G401 (cell line): ENCODE measurements at places on chromosomes 3 and 15.

DNA sequence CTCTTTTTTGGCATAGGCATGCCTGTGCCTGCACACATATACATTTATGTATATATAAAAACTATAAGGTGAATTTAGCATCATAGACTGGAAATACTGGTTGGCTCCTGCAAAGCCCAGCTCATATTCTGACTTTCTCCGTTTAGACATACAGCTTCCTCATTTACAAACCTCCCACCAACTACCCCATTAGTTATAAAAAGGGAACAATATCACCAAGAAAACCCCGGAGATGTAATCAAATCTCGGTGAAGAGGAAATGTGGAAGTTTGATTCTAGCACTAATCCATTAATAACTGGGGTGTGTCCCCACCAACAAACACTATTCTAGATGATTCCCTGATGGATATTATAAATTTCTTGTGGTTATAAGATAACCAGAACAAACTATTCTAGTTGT is 517.7 kb upstream of the TBL1XR1 start:
- DNase-seq: no peak

- no peak for DNase-seq
Observed at GRCh38 chr3:167874671-167875372, 139.3 kb downstream of the SERPINI1 start.

DNA sequence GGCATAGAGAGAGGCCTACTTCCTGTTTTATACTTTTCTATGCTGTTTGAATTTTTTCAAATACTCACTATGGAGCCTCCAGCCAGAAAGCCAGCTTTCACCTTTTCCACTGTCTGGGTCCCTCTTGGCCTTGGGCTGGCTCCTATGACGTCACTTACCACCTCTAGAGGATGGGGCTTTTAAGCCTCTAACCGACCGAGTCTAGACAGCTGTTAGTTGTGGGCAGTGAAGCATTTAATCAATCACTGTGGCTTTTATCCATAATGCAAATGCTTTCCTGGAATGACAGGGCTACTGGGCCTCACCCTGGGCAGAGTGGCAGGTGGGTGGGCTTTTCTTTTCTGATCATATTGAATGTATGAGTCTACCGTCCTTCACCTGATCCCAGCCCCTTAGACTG is 61.9 kb downstream of the LRRK1 start:
- no peak for DNase-seq

DNA sequence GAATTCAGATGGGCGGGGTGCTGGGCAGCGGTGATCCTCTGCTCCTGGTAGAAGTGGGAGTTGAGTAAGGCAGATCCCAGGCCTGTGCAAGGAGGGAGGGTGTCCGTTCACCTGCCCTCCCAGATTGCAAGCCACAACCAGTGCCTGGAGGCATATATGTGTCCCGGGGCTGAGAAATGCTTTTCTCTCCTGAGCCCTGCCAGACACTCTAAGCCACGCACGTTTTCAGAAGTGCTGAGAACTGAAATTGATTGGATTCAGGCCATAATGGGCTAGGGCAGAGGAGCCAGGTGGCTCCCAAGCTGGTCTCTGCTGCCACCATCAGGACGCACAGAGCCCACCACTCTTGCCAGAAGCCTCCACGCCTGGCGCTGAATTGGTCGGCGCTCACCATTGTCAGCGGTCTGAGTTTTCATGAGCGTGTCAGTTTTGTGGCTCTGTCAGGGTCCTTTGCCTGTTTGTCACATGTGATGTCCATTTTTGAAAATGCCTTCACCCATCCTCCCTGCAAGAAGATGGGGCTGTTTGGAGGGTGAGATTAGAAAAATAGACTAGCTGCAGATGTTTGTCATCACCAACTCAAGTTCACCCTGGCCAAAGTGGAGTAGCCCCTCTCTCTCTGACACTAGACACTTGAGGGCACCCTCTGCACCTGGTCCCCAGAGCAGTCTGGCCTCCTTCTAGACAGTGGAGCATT is 15.4 kb upstream of the BFSP2 start:
- DNase-seq: peak; percentile 78

DNA sequence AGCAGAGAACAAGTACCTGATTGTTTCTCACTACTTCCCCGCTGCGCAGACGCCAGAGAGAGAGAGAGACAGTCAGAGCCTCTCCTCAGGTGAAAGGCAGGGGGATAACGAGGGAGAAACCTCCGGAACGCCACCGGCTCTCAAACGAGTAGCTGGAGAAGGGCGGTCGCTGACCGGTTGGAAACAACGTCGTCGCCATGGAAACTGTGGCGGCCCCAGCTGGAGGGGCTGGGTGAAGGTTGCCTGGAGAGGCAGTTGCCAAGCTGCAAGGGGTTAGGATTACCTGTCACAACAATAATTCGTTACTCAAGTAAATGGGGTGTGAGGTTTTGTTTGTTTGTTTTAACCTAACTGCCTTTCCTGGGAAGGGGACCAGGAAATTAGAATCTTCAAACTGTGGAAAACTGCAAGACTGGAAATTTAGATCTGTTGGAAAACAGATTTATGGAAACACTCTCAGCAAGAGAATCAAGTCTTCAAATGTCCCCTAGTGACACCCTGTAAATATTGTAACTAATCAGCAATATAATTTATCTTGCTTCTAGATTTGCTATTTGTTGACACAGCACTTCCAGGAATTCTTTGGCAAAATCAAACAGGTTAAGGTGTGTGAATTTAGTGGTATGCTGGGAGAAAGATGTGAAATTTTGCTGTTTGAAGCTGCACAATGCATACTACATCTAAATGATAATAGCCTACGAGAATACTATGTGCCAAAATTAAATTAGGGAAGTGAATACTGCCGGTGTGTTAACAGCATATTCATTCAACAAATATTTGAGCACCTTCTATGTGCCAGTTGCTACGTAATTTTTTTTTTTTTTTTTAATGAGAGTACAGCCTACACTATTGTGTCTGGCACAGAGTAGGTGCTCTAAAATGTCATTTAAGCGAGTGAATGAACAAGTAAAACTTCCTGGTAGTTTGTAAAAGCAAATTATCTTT is at the start of gene DNAH12:
DNAH12 (minus strand) TSS at position 164 of the 945 bp plus-strand sequence. CDS start 1,474 bp downstream, outside the sequence.
- DNase-seq: peak; percentile 17

- DNase-seq: no peak
Observed at GRCh38 chr3:190676481-190676880, 162.6 kb downstream of the IL1RAP start.

DNA sequence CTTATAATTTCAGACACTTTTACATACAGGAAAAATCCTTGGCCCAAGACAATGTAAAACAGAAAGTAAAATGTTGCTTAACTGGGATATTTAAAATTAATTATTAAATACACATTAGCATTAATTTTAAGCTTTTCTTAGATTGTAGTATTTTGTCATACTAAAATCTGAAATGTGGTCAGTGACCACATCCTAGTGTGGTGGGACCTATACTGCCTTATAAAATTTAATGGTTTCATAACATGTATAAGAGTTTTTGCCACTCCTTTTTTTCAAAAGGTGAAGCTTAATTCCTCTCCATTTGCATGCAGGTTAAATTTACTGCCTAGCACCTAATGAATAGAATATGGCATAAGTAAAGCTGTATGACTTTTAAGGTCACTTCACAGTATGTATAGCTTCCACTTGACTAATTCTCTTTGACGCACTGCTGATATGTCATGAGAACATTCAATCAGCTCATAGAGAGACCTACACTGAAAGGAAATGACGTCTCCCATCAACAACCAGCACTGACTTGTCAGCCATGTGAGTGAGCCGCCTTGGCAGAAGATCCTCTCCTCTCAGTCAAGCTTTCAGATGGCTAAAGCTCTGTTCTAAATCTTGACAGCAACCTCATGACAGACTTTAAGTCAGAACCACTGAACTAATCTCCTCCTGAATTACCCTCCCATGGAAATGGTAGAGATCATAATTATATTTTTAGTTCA is 847.8 kb downstream of the SI start:
- DNase-seq: no peak

DNA sequence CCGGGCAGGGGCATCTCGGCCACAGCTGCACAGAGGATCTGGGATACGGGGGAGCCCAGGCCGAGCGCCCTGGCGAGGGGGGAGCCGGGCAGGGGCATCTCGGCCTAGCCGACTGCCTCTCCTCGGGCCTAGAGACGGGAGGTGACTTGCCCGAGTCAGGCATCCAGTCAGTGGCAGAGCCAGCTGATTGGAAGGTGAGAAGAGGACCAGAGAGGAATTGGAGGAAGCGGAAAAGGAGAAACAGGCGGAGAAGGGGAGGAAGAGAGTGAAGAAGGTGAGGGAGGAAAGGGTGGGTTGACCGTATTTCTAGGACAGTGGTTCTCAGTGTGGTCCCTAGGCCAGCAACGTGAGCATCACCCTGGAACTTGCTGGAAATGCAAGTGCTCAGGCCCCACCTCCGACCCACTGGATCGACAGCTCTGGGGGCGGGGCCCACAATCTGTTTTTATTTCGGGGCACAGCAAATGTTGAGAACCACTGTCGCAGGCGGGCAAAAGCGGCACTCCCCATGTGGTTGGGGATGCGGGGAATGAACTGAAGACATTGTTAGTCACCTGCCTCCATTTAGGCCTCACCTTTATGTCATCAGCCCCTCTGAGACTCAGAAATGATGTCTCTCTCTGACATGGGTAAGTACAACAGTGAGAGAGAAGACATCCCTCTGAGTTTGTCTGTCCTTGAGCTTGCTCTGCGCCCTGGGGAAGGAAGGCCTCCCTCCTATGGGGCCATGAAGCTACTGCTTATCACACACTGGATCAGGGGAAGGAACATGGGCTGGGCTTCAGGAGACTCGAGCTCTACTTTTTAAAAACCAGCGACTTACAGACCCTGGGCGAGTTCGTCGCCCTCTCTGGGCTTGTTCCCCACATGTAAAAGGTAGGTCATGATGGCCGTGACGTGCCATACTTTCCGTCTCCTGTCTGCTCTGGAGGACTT is 1.0 kb upstream of the MELTF start:
- DNase-seq: no peak

GRCh38 chr15:86040356-86041033 is 39.2 kb upstream of the AGBL1 start:
- peak; percentile 36 for DNase-seq

DNA sequence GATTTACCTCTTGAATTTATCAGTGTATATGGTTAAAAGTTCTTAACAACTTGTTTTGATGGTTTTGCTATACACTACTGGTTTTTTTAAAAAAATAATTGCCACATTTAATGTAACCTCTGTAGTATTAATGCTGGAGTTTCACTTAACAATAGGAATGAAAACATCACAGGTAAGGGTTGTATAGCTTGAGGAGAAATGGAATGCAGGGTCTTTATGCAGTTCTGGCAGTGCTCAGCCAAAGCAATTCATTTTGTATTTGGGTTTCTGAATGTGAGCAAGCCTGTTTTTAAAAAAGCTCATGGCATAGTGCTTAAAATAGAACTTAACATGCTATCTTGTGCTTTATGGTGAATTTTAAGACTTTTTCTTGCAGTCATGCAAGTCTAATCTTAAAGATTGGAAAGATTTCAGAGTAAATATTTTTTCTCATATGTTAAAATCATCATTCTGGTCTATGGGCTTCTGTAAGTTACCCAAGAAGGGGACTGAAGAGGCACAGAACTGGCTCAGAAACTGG is 8.9 kb downstream of the PIAS1 start:
- no peak for DNase-seq

DNA sequence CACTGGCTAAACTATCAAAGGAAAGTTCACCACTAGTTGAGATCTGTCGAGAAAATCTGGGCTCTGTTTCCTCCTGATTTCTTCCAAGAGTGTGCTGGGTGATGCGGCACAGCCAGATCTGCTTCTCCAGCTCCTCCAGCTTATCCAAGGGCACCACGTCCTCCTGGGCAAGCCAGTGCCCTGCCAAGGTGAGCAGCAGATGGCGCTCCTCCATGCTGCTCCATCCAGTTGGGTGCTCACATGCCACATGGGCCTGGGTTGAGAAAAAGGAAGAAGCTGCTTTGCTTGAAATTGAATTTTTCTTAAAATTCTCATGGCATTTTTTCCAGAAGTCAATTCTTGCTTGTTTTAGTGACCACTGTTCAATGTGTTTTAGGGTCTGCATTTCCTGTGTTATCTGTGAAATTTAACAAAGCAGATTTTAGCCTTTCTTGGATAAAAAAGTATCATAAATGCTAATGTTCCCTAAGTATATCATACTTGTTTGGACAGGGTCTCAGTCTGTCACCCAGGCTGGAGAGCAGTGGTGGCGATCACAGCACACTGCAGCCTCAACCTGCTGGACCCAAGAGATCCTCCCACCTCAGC is 47.3 kb downstream of the EIF3J start:
- peak; percentile 27 for DNase-seq

DNA sequence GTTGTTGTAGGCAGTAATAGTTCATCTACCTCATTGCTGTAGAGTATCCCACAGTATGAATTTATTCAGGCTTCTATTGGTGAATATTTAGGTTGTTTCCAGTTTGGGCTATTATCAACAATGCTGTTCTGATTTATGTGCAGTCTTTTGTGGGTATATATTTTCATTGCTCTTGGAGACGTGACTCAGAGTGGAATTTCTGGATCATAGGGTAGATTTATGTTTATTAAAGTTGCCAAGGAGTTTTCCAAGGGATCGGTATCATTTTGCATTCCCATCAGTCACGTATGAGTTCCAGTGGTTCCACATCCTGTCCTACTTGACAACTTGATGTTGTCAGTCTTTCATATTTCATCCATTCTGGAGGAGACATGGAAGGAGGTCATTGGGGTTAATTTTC is 8.4 kb upstream of the HRH1 start:
- DNase-seq: no peak

DNA sequence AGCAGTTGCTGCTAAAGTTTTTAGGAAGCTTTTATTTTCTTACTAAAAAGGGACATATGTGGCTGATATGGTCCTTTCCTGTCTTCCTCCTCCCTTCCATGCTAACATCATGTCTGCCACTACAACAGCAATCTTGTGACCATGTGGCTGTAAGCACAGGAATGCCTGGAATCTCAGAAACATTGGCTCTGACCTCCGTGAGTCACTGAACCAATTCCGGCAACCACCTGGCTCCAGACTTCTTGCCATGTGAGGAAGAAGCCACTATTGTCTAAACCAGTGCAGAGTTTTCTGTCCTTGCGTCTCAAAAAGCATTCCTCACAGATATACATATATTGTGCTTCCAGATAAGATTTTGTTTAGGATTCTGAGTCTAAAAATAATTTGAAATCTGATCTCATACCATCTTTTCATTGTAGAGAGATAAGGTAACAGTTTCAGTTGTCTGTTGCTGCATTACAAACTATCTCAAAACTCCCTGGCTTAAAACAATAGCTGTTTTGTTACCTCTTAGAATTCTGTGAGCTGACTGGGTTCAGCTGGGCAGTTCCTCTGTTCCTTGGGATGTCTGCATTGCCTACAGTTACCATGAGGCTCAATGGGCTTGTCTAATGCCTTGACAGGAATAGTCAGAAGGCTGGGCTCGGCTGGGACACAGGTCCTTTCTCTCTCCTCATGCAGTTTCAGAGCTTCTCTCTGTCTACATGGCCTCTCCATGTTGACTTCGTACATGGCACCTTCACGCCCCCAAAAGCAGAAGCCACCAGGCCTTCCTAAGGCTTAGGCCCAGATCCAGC is 77.3 kb upstream of the MAGI1 start:
- DNase-seq: peak; percentile 94

DNA sequence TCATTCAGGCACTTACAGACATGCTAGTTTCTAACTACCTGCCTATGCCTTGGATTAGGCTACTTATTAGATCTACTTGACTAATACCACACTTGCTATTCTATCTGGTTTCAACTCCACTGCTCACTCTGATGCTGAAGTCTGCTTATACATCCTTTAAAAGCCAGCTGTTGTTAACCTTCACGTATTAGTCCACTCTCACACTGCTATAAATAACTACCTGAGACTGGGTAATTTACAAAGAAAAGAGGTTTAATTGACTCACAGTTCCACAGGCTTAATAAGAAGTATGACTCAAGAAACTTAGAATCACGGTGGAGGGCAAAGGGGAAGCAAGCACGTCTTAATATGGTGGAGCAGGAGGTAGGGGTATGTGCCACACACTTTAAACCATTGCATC is 47.7 kb upstream of the ANKRD28 start:
- DNase-seq: no peak

GRCh38 chr3:155194973-155195957 is 98.2 kb downstream of the STRIT1 start:
- DNase-seq: no peak
